Uterus (tissue), 4 donors: ENCODE measurements at places on chromosomes 4 and X.
A peak's percentile ranks its signal among the peaks of the same experiment; 100 is the strongest.

- DNase-seq: no peak
Measured at GRCh38 chr4:52661966-52662690, 3.0 kb upstream of the USP46 start.

- no peak for DNase-seq
Measured at GRCh38 chr4:169215656-169216055, 55.1 kb downstream of the SH3RF1 start.

- DNase-seq: no peak
Measured at GRCh38 chrX:8672176-8672575, 59.8 kb downstream of the ANOS1 start.

GRCh38 chr4:89373394-89373793 is 65.8 kb upstream of the GPRIN3 start:
- DNase-seq: no peak

DNA sequence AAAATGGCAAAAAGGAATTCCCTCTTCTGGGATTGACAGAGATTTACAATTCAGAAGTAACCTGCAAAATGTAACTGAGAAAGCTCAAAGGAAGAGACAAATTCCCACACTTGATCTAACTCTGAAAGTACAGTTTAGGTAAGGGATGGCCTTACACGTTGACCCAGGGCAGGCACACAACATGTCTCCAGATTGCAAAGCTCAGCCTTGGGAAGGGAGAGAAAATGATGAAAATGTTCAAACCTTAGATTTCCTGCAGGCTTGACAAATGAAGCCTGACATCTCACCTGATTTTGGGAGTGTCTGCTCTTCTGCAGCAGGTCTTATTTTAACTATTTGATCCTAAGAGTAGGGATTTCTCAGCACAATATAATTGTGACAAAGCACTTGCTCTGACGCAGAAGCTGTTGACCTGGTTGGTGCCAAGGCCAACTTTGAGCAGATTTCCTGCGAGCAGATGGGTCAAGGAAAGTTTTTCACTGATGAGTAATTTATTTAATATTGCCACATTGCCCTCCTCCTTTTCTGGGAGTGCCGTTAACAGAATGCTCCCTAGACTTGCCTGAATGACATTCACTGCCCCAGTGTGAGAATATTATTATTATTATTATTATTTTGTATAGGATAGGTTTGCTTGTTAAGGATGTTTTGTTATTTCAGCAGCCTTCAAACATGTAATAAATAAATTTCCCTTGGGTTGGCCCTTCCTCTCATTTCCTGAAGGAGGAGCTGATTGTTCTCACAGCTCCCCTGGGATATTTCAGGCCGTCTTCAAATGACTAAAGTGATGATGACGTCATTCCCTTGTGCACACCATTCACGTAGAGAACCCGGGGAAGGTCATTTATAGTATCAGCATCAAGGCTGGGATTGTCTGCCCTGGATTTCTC is 157.1 kb downstream of the VEGFC start:
- no peak for DNase-seq

DNA sequence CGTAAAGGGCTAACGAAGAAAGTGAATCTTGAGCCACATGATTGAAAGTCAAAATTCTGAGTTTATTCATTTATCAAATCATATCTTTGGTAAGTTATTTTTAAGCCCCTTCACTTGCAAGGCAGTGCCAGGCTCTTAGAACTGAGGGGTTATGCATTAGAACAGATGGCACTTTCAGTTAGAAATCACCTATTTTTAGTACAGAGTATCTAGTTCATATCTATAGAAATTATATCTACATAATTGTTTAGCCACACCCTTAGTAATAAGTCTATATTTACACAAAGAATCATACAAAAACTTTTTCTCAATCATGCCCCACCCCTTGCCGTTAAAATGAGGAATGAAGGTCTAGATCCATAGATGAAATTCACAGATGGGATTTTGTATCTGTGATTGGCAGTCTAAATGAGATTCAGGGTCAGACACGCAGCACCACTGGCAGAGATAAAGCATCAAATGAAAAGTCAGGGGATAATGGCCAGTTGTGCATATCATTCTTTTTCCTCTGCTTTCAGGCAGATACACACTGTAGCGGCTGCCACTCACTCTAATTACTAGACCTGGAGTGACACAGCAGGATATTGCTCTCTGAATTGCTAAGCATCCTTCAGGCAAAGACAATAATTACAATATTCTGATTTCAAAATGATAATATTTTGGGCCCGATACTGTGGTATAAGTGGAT is 440.5 kb downstream of the MAPK10 start:
- DNase-seq: no peak

DNA sequence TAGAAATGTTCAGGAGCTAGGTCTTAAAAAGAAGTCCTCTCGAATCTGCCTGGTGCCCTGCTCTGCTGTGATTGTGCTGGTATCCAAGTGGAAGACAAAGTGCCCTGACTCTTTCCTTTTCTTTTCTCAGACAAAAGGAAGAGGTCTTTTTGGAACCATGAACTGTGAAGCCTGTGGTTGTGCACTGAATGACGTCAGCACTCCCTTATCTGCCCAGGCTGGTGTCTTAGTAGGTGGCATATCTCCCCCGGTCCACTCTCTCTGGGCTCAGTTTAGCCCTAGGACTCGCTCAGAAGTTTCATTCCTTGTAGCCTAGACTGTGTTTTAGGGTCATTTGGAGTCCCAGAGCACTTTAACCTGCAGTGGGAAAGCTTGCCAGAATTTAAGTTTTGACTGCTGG is 400.3 kb upstream of the CT83 start:
- DNase-seq: no peak

GRCh38 chrX:71998836-71999509 is 88.3 kb downstream of the NHSL2 start:
- peak; percentile 43 for DNase-seq

GRCh38 chr4:146347822-146348221 is 133.5 kb downstream of the REELD1 start:
- no peak for DNase-seq

GRCh38 chrX:109184506-109185139 is 297.3 kb downstream of the GUCY2F start:
- DNase-seq: no peak

DNA sequence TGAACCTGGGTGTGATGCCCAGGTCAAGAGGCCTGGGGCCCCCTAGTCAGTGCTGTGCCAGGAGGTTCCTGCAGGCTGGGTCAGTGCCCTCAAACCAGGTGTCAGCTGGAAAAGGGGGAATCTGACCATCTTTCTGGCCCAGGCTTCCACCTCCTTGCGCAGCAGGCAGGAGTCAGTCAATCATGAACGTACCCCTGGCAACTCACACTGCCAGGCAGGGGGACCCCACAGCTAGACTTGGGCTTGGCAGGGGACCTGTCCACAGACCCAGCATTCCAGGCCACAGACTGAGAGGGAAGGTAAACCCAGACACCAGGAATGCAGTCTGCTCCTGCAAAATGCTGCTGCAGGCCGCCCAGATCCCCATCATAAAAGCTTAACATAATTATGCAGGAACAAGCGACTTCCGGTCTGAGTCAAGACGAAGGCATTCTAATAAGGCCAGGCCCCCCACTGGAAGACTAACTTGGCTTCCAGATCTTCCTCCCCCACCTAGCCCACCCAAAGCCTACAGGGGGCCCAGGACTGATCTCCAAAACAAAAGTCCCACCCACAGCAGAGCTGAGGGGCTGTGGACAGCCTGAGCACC is 156.3 kb downstream of the BCOR start:
- no peak for DNase-seq

GRCh38 chrX:41781500-41781899 is 57.5 kb downstream of the GPR82 start:
- DNase-seq: no peak

DNA sequence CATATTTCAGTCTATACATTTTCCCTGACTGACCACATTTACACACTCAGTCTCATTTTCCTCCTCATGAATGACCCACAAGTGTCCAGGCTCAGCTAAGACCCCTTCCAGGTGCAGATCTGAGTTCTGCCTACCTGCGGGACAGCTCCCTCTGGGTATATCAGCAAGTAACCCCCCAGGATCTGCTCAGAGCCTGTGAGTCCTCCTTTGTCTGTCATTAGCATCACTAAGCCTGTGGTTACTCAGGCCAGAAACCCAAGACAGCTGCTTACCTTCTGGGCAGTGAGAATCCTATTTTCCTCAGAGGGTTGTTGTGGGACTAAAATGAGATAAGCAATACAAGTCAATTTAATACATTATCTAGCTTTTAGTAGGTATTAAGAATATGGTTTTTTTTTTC is 487.6 kb upstream of the BOD1L1 start:
- no peak for DNase-seq

GRCh38 chrX:9923357-9923756 is 43.8 kb upstream of the CLDN34 start:
- no peak for DNase-seq

DNA sequence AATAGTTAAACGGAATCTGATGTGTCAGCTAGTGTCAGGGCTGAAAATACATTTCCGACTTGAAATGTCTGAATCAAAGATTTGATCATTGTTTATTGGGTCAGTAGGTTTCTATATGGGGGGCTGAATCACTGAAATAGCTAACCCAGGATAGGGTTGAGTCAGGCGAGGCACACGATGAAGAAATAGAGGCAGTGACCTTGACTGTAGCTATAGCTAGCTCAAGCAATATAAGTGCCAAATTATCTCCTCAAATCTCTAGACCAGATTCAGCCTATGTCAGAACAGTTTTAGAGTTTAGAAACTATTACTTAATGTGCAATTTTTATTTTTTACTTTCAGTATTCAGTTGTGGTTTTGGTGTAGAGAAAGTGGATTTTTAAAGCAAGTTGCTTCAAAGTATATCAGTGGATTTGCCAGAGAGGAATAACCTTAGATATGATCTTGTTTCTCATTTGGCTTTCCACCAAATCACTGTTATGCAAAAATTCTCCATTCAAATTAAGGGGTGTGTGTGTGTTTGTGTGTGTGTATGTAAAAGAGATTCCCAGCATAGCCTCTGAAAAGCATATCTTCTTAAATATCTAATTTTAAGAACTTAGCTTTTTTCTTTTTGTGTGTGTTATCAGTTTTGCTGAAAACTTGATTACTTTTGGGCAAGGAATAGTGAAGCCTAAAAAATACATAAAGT is 100.3 kb upstream of the RPL34 start:
- no peak for DNase-seq

GRCh38 chr4:175560604-175561003 is 251.5 kb downstream of the GPM6A start:
- DNase-seq: no peak

DNA sequence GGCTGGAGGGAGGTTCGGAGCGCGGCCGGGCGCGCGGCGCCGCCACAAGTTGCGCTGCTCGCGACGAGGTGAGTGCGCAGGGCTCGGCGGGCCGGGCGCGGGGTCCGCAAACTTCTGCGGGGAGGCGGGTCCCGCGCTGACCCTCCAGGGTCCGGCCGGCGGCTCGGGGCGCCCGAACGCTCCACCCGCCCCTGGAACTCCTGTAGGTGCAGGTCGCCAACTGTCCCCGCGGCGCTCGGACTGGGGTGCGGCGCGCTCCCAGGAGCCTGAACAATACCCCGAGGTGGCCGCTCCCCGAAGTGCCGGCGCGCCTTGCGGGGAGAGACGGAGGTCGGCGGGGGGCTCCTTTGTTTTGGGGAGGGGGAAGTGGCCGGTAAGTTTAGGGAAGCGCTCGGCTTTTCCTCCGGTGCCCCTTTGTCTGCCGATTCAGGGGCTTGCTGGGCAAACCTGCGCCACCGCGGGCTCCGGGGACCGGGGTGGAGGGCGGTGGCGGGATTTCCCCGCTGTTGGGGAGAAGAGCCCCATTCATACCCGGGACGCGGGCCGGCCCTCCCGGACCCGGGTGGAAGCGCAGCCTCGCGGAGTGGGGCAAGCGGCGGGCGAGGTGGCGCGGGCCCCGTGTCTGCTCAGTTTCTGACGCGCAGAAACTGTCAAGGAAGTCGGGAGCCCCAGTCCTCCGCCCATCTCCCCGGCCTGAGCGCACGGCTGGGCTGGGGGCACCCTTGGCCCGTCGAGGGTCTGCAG is 694 bp downstream of the TBL1X start:
- DNase-seq: no peak

DNA sequence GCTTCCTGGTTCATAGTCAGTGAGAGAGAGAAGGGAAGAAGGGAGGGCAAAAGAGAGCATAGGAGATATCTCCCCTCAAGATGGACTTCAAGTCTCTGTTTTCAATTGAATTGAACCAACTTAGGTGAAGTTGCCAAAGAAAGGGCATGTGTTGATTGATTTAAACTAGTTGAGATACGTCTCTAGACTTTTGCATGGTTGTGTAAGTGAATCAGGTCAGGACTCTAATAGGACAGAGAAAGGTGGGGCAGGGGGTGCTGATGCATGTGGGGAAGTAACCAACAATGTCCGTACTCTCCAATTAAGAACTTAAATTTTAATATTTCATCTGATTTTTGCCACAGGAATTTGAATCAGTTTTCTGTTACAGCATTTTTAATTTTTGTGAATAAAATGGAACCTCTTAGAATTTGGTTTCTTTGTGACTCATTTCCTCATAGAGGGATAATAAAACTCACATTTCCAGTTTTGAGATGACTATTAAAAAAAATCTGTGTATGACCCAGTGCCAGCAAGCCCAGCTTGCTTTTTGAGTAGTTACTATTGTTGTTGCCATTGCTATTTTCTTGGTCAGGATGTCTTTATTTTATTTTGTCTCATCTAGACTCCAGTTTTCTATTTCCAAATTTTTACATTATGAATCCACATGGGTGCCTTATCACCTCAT is 37.3 kb downstream of the SLIT2 start:
- no peak for DNase-seq

GRCh38 chr4:121030711-121031110 is 41.6 kb downstream of the NDNF start:
- DNase-seq: no peak

DNA sequence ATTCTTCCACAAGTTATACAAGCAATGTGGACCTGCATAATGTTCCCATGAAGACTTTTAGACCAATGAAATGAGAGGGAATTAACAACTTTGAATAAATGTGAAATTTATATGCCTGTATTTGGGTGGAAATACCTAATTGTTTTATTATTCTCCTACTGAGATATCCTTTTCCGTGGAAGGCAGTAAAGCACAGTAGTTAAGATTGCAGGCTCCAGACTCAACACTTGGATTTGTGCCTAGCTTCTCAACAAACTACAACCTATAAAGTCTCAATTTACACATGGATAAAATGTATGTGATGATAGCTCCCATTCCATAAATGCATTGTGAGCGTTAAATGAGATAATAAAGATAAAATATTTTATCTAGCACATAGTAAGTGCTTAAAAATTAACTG is 857.8 kb downstream of the CENPC start:
- no peak for DNase-seq

- no peak for DNase-seq
Measured at GRCh38 chrX:15158736-15159406, 111.0 kb downstream of the ASB9 start.
